WTC11 (cell line): ENCODE measurements at places on chromosomes 12 and 14. TPM values are rescaled to one million over a fixed set of nuclear protein-coding genes. Genes with fewer than 3 reads are reported as not detected.

DNA sequence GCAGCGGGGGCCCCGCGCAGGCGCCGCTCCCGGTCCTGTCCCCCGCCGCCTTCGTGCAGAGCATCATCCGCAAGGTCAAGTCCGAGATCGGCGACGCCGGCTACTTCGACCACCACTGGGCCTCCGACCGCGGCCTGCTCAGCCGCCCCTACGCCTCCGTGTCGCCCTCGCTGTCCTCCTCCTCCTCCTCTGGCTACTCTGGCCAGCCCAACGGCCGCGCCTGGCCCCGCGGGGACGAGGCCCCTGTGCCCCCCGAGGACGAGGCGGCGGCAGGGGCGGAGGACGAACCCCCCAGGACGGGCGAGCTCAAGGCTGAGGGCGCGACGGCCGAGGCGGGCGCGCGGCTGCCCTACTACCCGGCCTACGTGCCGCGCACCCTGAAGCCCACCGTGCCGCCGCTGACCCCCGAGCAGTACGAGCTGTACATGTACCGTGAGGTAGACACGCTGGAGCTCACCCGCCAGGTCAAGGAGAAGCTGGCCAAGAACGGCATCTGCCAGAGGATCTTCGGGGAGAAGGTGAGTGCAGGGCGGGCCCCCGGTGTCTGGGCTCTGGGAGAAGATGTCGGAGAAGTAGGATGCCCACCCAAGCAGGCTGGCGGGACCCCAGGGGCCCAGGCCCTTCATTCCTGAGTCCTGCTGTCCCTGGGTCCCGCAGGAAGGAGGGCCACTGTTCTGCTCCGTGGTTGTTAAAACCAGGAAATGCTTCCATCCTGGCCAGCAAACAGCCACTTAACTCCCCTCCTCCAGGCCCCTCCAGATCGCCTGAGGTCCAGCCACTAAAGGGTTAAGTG, 48.4 kb downstream of the PHETA1 start:
- DNase-seq, result no peak

DNA sequence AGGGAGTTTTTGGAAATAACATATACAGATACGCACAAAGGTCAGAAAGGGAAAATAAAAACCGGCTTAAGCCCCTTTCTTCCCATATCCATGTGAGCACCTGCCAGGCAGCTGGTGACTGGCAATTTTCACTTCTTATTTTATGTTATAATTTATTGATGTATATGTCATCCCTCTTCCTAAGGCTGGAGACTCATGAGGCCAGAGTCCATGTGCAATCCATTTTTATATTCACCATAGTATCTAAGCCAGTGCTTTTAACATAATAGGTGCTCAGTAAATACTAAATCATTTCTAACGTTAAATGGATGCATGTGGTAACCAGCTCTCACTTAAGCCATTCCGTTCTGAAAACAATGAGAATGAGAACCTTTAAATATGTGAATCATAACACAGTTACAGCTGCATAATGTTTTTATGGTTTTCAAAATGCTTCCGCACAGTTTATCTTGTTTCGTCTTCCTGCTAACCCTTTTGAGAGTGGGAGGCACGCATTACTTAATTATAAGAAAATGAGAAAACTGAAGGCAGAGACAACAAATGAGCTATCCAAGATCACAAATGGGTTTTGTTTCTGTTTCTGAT, 178.3 kb downstream of the CACNA1C start:
- DNase-seq, result no peak

DNA sequence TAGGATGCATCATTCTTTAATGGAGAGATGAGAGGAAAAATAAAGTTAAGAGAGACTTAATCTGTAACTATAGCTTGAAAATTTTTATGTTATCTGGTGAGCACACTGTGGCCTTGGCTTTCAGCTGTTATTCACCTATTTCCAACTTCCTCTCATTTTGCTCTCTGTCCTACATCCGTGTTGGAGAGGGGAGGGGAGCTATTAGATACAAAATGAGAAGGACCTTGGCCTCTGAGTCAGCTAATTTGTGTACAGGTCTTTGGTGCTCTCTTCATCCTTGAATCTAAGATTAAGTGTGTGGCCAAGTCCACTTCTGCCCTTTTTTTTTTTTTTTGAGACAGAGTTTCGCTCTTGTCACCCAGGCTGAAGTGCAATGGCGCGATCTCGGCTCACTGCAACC, 887 bp upstream of the APOBEC1 start:
- DNase-seq, result no peak

- peak; percentile 51 for DNase-seq
Measured at GRCh38 chr14:52951681-52952554, 1.1 kb upstream of the FERMT2 start.

DNA sequence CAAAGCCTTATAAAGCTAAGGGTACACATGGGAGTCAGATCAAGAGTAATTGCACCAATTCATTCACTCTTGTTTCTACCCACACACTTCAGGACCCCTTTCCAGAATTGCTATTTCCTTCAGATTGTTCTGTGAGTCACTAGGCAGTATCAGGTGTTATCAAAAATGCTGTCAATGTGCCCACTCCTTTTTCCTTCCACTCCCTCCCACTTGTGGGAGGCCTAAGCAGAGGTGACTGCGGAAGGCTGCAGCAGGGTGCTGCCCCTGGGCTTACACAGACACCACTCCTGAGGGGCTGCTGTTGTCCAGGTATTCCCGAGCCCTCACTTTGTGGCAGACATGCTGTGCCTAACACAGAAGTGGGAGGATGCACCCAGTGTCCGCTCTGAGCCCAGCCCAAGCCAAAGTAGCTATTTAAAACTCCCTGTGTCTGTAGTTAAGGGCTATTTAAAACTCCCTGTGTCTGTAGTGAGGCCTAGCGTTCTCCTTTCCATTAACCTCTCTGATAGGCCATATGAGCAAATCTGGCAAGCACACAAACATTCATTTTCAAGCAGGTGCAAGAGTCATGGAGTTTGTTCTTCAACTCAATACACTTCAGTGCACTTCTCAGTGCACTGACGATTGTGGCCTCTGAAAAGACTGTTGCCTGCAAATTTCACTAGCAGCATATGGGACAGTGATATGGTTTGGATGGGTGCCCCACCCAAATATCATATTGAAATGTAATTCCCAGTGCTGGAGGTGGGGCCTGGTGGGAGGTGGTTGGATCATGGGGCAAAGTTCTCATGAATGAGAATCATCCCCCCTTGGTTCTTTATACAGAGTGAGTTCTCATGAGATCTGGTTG, 117.8 kb downstream of the PHLDA1 start:
- no peak for DNase-seq

GRCh38 chr12:16670456-16671050, 64.6 kb upstream of the LMO3 start:
- no peak for DNase-seq

DNA sequence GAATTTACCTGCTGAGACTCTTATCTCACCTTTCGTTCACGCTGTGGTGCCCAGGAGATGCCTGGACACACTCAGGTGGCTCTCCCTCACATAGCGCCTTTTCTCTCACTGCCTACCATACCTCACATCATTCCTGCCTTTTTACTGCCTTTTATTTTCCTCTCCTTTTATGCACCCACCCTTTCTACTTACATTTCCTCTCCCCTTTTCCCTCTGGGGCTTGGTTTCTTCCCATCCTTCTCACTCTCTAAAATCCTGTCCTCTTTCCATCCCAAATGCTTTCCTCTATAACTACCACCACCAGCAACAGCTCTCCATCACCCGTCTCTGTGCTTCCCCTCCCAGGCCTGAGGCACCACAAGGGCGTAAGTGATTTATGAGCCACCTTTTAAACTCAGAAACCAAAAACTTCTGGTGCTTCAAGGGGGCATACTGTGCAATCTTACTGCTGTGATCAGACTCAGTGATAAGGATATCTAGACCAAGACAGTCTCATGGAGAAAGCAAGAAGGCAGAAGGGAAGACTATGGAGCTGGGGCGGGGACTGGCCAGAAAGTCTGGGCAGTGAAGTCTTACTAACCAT, 32.7 kb upstream of the SMUG1 start:
- no peak for DNase-seq

GRCh38 chr14:52583544-52583943, 30.9 kb downstream of the GPR137C start:
- no peak for DNase-seq

DNA sequence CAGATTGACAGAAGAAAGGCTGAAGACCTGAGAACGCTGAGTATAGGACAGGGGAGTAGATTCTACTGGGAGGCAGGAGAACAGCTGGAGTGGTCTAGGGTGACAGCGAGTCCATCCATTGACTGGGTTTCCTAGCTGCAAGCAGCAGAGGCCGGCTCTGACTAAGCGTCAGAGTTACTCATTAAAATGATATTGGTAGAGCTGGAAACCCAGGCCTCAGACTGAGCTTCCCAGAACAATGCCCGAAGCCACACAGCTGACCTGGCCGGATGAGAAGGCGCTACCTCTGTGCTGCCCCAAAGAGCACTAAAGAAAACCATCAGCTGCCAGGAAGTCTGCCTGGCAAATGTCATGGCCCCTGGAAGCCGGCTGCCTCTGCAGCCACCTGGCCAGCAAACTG, 78.5 kb upstream of the FZD10 start:
- DNase-seq, result no peak

GRCh38 chr12:104138797-104139152, 765 bp upstream of the NFYB start:
- peak; percentile 12 for DNase-seq

GRCh38 chr14:39593377-39593776, 161.1 kb upstream of the FBXO33 start:
- DNase-seq, result no peak

GRCh38 chr12:52714887-52715281, 11.6 kb upstream of the KRT77 start:
- DNase-seq, result no peak

Gene PTHLH
- not detected in 3 replicates for total RNA-seq

Gene ASCL1
- 0.07 to 0.14 TPM (median 0.07 TPM) in 3 replicates for total RNA-seq

Gene JPH4
- total RNA-seq, result 50.1 to 62.0 TPM (median 60.0 TPM) in 3 replicates

Gene WNT5B
- total RNA-seq, result 4.3 to 4.6 TPM (median 4.5 TPM) in 3 replicates
